AG08395 (cell line): ENCODE measurements at places on chromosomes 2 and 18.

- peak; percentile 5 for DNase-seq
Measured at GRCh38 chr2:27914041-27914804, 23.7 kb downstream of the BABAM2 start.

DNA sequence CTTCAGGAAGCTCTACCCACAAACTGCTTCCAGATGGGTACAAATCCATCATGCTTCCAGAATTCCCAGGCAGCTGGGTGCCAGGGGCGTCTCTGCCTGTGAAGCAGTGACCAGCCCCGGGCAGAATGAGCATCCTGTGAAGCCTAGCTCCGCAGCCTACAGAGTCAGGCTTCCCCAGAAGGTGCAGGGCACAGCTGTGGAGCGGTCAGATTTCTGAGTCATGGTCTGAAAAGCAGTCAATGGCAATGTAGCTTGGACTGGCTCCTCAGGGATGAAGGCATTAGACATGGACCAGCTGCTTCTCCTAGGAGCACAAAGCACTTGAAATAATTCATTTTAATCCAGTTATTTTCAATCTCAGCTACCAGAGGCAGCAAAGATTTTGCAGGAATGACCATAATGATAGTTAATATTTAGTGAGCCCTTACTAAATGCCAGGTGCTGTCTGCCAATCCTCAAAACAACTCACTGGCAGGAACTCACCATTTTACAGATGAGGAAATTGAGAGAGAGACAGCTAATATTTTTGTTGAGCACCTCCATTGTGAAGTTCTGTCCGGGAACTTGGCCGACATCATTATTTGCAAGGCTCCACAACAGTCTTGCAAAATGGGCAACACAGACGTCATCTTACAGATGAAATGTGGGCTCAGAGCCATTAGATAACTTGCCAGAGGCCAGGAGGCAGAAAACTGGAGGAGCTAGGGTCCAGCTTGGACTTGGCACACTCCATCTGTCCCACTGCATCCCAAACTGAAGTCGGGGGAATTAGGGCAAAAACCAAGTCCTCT lies 31.7 kb downstream of the ACMSD start:
- DNase-seq = no peak

- no peak for DNase-seq
Measured at GRCh38 chr2:216932113-216932862, 72.4 kb upstream of the TNP1 start.

- no peak for DNase-seq
Measured at GRCh38 chr2:120358734-120359465, 13.0 kb downstream of the INHBB start.

DNA sequence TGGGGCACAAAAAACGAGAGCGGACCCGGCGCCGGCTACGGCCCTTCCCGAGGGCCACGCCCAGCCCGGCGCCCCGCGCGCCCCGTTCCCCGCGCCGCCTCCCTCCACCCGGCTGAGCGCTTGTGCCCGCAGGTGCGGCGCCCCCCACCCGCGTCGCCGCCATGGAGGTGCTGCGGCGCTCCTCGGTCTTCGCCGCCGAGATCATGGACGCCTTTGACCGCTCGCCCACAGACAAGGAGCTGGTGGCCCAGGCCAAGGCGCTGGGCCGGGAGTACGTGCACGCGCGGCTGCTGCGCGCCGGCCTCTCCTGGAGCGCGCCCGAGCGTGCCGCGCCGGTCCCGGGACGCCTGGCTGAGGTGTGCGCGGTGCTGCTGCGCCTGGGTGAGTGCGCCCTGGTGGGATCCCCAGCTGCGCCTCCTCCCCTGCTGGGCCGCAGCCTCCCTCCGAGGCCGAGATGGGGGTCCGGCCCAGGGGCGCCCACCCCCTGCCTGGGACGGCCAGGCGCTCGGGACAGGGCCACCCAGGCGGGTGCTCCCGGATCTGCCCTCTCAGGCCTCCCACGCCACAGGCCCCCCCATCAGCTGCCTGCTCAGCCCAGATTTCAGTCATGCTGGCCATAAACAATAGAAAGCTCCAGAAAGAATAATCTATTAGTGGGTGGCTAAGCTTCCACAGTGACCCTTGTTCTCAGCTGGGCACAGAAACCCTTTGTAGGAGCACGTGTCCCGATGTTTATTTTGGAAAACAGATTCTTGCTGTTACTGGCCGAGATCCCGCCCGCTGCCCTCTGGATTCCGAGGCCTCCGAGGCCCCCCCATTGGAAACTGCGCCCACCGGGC lies 997 bp downstream of the BOK start:
- peak; percentile 46 for DNase-seq

DNA sequence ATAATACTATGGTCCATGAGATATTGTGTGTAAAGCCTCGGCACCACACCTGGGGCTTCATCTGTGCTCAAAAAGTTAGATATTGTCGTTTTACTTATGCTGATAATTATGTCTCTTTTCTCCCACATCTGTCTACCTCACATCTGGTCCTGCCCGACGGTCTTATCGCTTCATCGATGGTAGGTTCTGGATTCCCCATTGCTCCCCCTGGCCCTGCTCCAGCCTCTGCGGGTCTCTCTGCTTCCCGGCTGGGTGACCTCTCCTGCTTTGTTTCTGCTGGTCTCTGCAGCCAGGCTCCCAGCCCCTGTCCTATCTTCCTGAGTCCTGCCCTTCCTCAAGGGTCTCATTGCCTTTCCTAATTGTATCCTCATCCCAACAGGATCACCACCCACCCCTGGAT lies 294.2 kb downstream of the NDUFA10 start:
- DNase-seq = no peak

DNA sequence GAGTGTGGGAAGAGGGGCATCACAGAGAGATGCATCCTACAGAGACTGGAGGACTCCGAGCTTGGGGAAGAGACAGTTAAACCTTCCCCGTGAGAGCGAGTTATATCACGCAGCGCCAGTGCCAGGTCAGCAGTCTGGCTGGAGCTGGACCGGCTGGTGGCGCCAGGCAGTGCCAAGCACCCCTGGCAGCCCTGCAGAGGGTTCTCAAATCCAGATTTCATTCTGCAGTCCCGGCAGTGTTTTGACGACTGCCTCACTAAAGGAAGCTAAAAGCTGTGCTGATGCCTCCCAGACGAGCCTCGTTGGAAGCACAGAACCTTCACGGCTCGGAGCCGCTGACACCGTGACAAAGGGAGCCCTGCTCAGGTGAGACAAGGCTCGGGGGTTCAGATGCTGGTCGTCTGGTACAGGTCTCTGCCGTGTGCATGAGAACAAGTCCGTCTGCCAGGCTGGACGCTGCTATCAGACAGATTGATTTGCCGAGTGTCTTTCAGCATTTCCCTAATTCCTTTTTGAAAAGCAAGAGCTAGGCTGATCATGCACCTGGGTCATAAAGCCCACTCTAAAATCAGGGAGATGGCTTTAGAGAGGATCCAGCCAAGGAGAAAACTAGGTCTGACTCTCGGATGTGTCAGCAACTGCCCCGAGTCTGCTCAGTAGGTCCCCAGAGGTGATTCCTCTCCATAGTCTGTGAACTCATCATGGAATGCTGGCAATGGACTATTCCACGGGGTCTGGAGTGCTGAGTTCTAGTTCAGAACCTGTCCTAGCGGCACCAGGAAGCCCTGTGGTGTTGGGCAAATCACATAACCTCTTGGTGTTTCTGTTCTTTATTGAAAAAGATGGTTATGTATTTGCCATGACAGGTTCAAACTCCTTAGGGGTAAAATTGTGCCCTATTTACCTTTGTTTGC lies 240.6 kb downstream of the SOX11 start:
- no peak for DNase-seq

DNA sequence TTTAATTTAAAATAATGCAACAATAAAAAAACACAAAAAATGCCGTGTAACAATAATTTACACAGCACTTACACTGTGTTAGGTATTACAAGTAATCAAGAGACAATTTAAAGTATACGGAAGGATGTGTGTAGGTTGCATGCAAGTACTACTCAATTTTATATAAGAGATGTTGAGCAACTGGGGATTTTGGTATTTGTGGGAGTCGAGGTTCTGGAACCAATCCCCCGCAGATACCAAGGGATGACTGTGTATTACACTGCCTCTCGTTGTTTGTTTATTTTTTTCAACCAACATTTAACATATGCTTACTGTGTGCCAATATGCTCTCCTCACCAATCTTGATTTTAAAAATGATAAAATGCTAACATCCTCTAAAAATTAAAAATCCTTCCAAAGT lies 24.8 kb downstream of the MAP3K2 start:
- DNase-seq = peak; percentile 10

GRCh38 chr2:199883474-199884212 lies 27.4 kb upstream of the C2orf69 start:
- DNase-seq = no peak

- DNase-seq = no peak
Measured at GRCh38 chr2:146591908-146592307, 1252.9 kb upstream of the ACVR2A start.

DNA sequence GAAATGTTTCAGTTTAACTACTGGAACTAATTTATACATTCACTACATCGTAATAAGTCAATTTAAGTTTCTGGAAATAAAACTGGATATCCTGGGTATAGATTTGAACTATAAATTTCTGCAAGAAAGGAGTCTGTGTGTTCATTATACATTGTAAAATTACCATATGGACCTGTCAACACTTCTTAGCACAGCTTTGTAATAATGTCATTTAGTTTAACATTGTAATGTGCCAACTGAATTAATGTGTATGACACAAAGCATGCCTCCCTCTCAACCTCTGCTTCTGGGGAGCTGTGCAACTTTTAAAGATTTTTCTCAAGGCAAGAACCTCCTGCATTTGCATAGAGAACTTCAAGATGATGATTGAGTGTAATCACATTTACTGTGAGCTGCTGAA lies 213.7 kb upstream of the GALNT5 start:
- no peak for DNase-seq

DNA sequence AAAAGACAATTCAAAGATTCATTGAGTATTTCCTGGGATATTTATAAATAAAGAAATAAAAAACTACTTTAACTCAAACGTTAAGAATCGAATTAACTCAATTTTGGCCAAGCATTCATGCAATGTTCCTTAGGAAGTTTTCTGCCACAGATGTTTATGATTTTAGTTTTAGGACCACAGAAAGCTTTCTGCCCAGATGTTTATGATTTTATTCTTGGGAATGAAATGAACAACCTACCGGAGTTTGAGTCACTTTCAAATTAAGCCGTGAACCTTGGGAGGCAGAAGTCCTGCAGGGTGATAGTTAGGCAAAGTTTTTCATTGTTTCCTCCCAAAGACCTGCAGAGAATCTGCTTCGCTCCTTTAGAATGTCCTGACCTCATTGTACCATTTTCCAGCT lies 34.7 kb upstream of the MBP start:
- peak; percentile 69 for DNase-seq

GRCh38 chr2:144166743-144167142 lies 353.2 kb downstream of the ZEB2 start:
- no peak for DNase-seq

DNA sequence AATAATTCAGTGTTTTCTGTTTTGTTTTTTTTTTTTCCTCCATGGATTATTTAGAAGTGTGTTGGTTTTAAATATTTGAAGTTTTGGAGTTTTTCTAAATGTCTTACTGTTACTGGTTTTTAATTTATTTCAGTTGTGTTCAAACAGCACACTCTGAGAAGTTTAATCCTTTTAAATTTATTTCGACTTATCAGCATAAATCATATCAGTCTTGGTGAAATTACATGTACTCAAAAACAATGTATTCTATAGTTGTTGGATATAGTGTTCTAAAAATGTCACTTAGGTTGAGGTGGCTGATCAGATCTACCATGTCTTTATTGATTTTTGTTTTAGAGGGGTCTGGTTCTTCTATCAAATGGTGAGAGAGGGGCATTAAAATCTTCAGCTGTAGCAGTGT lies 134.7 kb downstream of the NCOA1 start:
- DNase-seq = no peak

GRCh38 chr2:67065046-67065445 lies 332.1 kb upstream of the ETAA1 start:
- no peak for DNase-seq
